ENCODE measurements at places on chromosomes 3 and 15.

DNA sequence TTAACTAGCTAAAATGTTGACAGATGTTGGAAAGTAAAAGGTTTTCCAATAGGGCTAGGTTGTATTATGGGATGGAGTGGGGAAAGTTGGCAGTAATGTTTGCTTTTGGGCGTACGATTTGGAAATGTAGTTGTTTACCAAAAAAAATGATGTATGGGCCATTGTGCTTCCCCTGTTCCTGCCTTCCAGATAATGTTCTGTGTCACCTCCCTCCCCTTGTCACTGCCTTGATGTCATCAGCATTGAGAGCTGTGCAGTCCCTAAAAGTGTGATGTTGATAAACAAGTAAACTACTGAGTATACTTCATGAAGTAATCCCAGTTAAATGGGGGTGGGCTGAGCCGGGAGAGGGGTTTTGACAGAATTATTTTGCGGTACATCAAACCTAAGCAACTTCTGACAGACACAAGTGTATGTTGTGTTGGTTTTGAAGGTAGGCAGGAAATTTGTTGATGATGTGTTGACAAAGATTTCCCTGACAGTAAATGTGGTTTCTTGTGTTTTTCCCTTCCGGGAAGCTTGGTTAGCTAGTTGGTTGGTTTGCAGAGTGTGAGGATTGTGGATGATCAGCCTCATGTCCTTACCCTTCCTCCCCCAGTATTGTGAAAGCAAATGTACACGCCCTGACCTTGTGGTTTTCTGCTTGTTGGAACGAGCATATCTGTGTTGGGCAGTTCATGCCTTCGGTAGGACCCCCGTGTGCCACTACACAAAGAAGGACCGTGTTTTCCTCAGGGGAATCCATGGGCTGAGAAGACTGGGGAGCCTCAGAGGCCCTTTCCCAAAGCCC lies 87.3 kb downstream of the PGPEP1L start:
- DNase-seq: no peak

GRCh38 chr3:185940951-185941350 lies 3.1 kb upstream of the TRA2B start:
- DNase-seq: no peak

GRCh38 chr3:188822411-188822810 lies 349.4 kb upstream of the TPRG1 start:
- DNase-seq: no peak

DNA sequence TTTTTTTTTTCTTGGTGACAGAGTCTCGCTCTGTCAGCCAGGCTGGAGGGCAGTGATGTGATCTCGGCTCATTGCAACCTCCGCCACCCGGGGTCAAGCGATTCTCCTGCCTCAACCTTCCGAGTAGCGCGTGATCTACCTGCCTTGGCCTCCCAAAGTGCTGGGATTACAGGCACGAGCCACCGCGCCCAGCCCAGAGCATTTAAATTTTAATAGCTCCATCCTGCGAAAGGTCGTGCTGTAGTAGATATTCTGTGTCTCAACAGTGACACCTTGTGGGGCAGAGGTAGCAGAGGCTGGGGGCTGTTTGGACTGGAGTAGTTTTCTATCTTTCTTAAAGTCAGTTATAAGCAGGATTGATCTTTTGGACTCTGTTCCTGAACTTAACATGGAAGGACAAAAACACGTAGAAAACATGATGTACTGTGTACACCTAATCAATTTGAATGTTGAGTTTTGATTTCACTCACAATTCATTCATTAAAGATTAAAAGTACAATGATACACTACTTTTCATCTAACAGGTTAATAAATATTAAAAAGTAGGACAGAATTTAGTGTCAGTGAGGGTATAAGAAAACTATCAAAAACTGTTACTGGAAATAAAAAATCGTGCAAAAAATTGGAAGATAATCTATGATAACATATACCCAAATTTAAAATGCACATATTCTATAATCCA lies 11.0 kb upstream of the PDCD6IP start:
- DNase-seq: peak; percentile 64

DNA sequence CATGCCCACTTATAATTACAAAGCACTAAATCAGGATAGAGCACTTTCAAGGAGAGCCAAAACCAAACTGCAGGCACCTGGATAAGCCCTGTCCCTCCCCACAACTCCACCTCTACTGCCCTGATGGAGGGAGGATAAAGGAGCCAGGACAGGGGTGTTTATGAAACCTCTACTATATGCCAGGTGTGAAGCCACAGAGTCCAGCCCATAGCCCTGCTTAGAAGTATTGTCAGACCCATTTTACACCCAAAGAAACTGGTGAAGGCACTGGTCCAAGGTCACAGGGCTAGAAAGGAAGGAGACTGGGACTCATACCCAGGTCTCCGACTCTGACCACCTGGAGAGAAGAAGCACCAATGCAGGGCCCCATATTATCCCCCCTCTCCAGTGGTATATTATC lies 48.7 kb downstream of the SH3BP5 start:
- no peak for DNase-seq

DNA sequence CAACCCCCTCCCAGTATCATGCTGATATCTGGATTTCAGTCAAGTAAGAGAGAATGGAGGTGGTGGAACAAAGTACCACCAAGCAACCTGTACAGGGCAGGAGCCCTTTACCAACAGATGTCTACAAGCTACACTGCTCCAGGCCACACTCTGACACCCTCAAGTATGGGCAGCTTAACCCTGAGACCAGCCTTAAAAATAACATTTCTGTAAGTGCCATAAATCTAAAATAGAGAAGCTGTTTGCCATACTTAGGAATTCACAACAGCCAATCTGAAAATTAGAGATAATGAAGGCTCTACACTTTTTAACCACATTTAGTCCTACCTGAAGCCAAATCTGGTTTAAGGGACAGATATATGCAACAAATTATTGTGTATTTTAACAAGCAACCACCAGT lies 59.7 kb downstream of the C3orf70 start:
- no peak for DNase-seq

DNA sequence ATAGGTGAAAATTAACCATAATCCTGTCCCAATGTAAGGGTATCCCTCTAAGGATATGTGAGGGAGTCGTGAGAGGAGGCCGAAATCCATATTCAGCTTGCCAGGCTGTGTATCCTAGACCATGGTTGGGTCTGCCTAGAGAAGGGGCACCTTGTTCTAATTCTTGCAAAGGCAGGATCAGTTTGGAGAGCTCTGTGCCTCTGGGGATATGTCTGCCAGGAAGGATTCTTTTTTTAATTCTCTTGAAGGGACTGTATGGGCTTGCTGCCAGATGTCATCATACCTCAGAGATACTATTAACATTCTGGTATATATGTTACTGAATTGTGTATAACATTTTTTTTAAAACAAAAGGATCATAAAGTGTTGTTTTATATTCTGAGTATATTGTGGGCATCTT lies 2.4 kb downstream of the ATP1B3 start:
- no peak for DNase-seq

All from CD8-positive, alpha-beta T cell (primary cell).